ENCODE measurements at places on chromosomes 1 and 21.
A peak's percentile ranks its signal among the peaks of the same experiment; 100 is the strongest.

DNA sequence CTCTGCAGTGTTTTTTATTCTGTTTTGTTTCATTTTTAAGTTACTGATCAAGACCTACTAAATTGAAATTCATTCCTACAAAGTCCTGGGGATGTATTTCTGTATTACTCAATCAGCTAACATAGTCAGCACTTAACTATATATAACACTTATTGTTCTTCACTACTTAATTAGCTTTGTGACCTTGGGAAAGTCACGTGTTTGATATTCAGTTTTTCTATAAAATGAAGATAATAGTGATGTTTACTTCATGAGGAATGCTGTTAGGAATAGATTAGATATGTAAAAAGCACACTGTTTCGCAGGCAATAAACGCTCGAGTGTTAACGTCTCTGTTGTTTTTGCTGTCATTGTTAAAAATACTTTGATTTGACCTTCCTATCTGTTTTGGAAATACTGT is 44.6 kb downstream of the CTTNBP2NL start:
- no peak for DNase-seq

DNA sequence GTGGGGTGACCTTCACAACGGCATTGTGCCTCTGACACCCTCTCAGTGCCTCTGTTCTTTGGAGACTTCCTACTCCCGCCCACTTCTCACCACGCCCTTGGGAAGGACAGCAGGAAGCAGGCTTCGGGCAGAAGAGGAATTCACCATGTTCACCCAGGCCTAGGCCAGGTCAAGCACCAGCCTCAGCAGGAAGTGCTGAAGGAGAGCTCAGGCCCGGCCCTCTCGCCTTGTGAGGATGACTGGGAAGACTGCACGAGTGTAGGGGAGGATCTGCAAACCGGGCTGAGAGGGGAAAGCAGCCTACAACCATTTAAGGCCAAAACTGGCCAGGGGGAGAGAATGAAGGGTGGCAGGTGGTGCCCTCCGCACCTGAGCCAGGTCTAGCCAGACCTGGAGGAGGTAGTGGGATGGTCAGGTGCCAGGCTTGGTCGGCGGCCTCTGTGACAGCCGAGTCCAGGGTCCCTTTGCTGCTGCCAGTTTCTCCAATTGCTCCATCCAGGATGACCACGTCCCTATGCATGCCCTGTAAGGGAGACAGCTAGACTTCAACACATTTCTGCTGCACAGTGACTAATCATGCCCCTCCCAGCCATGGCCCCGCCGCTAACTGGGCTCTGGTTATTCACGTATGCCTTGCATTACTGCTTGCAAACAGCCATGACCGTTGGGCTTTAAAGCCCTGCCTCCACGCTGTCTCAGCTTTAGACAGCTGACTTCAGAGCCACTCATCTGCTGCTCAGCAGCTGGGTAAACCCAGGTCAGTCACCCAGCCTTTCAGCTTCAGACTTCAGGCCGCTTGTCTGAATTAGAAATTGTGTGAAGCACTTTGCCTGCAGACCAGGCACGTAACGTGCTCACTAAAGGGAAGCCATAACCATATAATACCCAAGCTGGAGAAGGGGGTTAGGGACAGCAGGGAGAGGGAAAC is 8.9 kb downstream of the MRTO4 start:
- DNase-seq = peak; percentile 68

DNA sequence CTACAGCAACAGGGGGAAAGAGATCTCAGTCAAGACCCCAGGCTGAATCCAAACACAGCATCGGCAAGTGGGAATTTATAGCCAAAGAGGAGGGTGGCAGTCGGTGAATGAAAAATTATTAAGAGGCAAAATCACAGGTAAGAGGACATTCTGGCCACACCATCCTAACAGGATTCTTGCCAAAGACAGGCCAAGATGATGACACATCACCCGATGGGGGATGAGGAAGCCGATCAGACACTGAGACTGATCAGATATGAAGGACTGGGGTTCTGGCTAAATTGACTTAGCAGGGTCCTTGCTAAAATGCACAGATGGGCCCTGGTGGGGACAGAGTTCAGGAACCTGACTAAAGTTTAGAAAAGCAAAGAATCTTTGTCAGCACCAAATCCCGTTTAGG is 402.2 kb downstream of the SMYD3 start:
- no peak for DNase-seq

DNA sequence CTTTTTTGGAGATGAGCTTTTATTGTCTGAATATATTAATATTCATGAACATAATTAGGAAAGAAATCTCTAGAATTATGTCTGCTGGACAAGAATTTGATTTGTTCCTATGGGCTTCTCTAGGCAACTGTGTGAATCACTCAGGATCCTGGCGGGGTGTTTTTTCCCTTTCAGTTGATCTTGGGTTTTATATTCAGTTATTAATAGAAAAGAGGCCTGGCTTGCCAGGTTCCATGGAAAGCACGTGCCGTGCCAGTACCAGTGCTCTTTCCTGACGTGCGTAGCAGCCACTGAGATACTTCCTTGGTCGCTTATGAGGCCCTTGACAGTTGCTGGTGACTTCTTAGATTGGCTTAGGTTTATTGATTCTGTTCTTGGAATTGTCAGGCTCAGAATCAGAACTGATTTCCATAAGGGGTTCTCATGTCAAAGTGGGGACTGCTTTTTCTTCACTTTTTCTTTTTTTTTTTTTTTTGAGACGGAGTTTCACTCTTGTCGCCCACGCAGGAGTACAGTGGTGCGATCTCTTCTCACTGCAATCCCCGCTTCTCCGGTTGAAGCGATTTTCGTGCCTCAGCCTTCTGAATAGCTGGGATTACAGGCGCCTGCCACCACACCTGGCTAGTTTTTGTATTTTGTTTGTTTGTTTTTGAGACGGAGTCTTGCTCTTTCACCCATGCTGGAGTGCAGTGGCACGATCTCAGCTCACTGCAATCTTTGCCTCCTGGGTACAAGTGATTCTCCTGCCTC is 48.7 kb upstream of the KIF1B start:
- no peak for DNase-seq

DNA sequence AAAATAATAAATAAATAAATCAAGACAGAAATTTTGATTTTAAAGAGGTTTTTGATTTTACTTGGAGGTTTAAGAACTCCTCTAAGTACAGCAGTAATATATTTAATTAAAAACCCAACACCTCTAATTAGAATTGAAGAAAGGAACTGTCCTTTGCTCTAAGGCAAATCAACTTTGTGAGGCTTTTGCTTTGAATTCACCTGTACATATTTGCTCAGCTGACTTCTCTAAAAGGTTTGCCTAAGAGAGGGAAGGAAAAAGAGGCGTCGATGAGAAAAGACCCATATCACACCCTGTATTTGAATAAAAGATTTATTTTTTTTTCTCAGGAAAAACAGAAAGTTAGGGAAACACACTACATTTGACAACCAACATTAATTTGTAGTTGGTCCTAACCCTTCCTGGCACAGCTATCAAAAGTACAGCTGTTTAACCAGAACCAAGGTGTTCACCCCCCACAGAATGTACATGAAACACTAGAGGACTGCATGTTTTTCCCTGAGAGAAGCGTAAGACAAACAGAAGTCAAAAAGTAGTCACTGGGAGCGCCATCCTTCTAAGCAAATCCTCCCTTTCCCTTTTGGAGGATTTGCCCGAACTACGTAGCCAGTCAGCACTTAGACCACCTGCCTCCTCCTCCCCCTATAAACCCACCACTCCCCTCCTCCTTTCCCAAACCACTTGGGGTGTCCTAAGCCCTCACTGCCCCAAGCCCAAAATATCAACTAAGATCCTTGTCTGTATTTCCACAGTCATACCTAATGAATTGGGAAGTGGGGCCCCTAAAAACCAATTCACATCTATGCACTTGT is 4.9 kb downstream of the MCL1 start:
- DNase-seq = no peak

- DNase-seq = no peak
Observed at GRCh38 chr1:36251794-36252481, 27.7 kb downstream of the THRAP3 start.

DNA sequence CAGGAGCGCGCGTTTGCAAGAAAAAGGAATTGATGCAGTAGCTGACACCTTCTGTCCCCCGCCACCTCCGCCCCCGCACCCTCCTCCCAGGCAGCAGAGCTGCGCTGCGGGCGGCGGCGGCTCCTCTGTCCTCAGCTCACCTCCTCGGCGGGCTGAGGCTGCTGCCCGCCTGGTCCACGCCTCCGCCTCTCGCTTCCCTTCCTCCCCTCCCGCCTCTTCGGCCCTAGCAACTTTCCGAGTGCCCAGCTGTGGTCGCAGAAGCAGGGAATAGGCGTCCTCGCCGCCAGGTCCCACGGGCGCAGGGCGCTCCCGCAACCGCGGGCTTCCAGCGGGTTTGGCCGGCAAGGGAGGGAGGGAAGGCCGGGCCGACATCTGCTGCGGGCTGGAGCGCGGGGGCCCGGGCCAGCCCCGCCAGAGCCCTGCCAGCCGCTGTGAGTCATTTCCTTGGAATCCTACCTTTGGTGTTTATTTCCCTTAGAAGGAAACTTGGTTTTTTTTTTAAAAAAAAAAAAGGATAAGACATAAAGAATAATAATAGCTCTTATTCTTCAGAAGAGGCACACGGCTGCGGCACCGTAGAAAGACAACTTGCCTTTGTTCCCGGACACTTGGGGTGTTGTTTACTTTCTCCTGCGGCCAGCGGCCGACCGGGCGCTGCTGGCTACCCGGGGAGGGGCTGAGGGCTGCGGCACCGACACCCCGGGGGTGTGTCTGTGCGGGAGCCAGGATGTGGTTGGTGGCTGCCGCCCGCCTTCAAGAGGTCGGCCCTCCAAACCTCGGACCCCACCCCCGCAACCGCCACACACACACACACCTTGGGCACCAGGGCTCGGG is 1.1 kb downstream of the SERTAD4 start:
- peak; percentile 48 for DNase-seq

DNA sequence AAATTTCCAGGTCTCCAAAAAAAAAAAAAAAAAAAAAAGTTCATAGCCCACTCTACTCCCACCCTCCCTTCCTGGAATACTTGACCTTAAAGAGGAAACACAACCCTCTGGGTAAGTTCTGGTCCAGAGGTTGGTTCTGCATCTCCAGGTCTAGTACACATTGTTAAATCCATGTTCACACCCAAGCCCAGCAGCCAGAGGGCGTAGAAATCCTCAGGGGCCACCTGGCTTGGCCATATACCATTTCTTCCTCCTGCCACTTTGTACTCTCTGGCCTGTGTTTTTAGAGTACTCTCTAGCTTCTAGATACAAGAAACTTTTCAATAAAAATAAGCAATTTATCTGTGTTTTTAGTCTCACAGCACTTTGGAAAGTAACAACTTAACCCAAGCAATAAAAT is 89.3 kb downstream of the PHTF1 start:
- no peak for DNase-seq

DNA sequence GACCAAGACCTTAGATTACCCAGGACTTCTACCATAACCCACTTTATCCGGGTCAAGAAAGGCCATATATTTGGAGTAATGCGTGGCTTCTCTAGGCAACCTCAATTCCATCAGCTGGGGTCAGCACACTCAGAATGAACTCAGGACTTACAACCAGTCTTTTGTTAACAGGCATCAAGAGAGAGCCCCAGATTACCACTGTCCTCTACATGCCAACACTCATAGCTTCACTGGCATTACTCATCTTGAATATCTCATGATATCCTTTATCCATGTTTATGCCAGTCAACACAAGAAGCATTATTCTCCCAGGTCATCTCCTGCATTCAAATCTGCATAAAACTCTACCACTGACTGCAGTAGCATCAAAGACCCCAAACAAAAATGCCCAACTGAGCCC is 6.6 kb upstream of the FCGR2A start:
- DNase-seq = no peak

DNA sequence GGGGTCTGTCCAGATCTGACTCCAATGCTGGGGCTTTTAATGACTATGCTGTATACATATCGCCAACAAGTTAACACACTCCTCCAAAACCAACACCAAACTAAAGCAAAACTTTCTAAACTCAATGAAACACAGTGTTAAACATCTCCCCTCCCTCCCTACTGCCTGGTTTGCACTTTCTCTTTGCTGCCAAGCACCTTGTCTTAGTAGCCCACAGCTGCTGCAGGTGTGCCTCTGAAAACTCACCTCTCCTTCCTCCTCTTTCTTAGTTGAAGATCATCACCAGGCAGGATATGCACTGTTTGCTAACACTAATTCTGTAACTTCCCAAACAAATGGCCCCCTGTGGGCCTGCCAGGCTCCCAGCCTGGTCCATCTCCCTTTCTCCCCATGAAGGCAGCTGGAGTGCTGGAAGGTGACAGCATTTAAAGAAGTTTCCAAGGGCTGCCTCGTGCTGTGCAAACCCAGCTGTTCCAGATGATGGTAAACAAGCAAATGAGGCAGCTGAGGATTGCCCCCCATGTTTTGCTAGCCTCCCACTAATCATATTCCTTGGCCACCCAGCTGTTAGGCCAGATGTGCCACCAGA is 213.7 kb downstream of the ASTN1 start:
- no peak for DNase-seq

GRCh38 chr1:116690849-116691406 is 23.4 kb upstream of the IGSF3 start:
- DNase-seq = peak; percentile 48

DNA sequence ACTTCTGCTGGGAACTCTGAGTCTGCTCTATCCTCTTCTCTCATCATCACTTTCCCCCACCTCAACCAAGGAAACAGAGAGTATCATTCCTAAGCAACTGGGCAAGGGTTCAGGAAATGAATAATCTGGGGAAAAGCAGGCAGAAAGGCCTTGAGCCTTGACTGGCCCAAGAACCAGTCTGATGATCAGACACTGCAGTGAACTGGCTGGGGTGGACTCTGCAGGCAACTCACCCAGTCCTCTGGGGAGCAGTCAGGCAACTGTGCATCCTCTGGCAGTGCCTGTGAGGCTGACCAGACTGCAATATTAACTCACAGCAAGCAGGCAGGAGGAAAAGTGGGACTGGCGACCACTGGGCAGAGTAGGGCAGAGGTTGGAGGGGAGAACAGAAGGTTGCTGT is 991 bp downstream of the ANKRD35 start:
- DNase-seq = peak; percentile 33

Measured in fibroblast of skin of scalp (primary cell).